ENCODE measurements at places on chromosomes 1 and 21.

GRCh38 chr1:6962996-6963911 is 178.0 kb downstream of the CAMTA1 start:
- DNase-seq: peak; percentile 4

- DNase-seq: no peak
These were observed 47.5 kb downstream of the HSF2BP start for GRCh38 chr21:43611598-43612369.

DNA sequence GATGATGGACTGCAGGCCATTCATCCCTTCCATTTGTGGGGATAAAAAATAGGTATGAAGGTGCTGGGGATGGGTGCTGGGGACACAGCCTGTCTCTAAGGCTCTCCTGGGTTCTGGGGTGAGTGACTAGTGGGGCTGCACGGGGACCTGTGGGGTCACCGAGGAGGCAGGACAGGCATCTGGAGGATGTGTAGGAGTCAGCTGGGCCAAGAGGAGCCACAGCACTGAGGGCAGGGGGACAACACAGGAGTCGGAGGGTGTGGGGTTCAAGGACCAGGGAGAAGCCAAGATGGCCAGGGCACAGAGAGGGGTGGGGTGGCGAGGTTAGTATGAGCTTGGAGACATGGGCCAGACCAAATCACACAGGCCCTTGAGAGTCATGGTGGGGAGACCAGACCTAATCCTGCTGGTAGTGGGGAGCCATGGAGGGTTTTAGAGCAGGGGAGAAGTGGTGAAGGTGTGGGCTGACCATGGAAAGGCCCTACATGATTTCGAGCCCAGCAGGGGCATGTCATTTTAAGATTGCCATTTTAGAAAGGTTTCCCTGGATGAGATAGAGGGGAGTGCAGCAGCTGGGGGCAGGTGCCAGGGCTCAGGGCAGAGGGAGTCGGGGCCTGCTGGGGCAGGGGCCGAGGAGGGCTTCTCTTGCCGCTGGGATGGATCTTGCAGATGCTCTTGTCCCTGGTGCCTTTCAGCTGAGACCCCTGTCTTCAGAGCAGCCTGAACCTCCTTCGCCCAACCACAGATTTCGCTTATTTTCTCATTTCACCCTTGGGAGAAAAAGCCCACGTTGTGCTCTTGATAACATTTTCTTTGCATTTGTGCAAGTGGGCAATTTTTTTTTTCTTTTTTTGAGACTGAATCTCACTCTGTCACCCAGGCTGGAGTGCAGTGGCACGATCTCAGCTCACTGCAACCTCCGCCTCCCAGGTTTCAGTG is 22.7 kb downstream of the SERINC2 start:
- DNase-seq: no peak

DNA sequence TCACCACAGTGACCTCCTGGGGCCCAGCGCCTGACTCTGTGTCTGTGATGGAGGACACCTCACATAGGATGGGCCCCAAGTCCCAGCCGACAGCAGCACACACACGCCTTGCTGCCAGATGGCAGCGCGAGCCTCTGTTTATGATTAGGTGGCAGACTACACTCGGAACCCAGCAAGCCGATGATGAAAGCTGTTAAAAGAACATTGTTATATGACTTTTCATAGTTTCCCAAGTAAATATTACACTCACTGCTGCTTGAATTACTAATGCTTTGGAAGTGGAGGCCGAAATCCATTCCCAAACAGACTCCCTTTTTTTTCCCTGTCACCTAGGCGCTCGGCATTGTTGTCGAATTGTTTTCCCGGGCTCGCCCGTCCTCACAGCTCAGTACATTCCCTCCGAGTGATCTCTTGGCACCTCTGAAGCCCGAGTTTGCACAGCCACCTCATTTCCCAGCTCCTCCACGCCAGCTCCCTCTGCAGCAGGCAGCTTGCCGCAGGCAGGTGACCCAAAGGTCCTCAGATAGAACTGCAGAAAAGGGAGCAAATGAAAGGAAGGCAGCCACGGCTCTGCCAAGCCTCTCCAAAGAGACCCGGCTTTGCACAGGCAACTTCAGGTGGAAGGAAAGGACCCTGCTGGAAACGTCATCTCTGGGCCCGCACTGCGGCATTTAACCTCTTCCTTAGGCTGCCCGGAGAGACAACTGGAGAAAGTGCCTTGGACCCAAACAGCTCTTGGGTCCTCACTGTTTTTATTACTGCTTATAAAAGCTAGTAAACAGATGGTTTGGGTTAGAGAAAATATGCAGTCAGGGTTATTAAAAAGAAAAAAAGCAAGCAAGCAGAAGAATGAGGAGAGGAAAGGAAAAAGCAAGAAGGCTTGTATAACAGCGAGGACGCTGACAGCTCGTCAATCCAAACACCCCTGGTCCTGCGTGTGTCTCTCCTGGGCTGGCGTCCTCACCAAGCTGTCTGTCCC is 72.2 kb upstream of the SLC25A33 start:
- no peak for DNase-seq

DNA sequence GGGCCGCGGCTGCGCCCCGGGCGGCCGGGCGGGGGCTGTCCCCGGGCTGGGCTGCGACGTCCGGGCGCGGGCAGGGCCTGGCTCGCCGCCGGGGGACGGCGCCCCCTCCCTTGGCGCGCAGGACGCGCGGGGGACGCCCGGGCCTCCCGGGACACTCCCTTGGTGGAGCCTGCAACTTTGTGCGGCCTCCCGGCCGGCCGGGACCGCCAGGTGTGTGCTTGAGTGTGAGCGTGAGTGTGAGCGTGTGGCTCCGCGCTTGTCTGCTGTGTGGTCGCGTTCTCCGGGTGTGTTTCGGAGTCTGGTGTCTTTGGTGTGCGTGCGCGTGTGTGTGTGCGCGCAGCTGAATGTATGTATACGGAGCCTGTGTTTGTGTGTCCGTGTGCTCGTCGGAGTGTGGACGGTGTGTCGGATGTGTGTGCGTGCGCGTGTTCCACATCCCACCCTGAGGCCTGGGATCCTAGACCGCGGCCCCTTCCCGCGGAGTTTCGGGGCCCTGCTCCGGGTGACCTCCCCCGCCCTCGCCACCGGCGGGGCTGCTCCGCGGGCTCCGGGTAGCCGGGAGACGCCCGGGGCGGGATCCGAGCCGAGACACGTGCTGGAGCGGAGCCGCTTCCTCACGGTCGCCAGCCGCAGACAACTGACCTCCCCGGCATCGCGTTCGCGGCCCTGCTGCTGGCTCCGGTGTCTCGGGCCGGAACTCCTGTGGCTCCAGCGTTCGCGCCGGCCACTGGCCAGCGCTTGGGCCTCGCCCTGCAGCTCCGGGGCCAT is 1.7 kb downstream of the PTPRU start:
- DNase-seq: no peak
